ENCODE measurements at places on chromosomes 6 and 20.

- DNase-seq = peak; percentile 92
Measured at GRCh38 chr20:46828471-46828870, 66.2 kb upstream of the EYA2 start.

DNA sequence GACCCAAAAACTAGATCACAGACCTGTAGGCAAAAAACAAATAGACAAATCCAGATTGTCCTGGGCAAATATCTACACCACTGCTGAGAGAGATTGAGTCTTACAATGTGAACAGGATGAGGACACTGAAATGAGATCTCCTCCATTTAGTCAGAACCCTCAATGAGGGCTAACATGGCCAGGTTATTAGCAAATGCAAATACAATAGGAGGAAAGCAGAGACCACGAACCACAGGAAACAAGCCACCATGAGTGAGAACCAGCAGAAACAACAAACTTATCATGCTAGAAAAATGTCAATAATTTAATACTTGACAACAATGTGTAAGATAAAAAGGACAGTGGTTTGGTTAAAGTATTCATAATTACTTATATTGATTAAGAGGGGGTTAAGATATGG lies 162.8 kb downstream of the SYNE1 start:
- peak; percentile 13 for DNase-seq

- peak; percentile 79 for DNase-seq
Measured at GRCh38 chr20:38117635-38118034, 47.4 kb downstream of the TGM2 start.

DNA sequence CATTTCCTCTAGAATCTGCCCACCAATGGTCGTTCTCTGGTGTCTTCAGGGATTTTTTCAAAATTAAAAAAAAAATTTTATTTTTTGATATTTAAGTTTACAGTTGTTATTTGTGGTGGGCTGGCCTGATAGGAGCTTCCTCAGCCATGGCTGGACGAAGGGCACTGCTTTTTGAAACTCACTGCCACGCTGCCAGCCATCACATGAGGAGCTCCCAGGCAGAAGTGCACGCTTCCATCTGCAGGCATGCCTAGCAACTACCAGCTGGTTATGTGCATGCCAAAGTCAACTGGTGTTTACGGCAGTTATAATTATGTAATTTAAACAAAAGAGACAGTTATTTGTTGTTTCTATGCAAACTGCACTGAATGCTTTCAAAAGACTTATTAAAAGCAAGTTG lies 105.1 kb downstream of the IRF4 start:
- DNase-seq = no peak
